ENCODE measurements at places on chromosomes 12 and 14. TPM values are rescaled to one million over a fixed set of nuclear protein-coding genes. Genes with fewer than 3 reads are reported as not detected.

Gene MORN3
- 1.2 TPM for polyA plus RNA-seq

Gene FAM222A
- 6.9 TPM for polyA plus RNA-seq

Gene PTGDR
- polyA plus RNA-seq = 0.92 TPM

Gene ACAD10
- 31.1 TPM for polyA plus RNA-seq

Gene PLEKHG7
- 0.76 TPM for polyA plus RNA-seq

- DNase-seq = no peak
Measured at GRCh38 chr12:67650388-67651131, 2.0 kb downstream of the DYRK2 start.

DNA sequence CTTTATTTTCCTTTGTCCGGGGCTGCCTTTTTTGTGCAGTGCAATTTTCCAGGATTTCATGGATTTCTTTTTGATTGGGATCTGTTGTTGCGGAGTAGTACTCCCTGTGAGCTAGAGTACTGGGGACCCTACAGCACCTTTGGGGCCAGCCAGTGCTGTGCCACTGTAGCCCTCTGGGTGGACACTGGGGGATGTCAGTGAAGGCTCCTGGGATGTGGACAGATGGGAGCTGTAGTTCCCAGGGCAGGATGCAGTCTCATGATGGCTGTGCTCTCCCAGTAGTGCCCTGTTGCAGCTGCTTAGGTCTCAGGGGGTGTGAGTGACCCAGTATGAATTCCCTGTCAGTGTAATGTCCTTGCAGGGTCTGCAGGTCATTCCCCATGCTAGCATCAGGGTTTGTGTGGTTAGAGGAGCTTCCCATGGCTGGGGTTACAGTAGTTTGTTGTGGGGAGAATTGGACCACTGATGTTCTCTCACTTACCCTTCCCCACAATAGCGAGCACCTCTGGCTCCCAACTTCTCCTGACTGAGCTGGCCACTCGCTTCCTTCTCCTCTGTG, 72.2 kb downstream of the BRMS1L start:
- DNase-seq = no peak

DNA sequence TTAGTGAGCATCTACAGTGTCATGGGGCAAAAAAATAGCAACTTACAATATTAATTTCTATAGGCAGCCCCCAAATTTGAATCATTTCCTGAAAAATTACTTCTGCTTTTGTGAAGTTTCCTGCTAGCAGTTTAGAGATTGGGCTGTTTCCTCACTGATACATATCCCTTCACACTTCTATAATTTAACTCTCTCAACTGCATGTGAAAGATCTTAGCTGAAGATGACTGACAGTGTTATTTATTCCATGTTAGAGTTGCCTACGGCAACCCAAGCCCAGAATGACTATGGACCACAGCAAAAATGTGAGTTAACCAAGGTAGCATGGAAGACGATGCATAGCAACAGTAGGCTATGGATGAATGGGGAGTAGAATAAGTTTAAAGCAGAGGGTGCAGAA, at the start of gene KLRG1:
Gene KLRG1, plus strand, starts transcription at position 134 of the 400 bp plus-strand sequence. Its CDS starts 90 bp downstream, at position 224.
- DNase-seq = no peak

DNA sequence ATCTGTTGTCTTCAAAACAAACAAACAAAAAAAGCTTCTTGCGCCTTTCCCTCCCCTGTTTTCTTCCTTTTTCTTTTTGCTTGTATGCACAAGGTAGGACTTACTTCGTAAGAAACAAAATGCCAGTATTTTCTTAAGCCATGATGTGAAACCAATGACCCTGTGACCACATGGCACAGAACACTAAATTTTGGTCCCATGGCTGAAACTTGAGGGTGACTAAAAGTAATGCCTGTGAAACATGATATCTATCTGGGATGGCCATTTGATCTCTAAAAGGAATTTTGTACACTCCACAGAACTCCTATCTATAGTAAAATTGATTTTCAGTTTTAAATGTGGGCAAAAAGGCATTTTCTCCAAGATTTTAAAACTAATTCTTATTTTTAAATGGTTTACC, 63.6 kb downstream of the PAPOLA start:
- DNase-seq = no peak

DNA sequence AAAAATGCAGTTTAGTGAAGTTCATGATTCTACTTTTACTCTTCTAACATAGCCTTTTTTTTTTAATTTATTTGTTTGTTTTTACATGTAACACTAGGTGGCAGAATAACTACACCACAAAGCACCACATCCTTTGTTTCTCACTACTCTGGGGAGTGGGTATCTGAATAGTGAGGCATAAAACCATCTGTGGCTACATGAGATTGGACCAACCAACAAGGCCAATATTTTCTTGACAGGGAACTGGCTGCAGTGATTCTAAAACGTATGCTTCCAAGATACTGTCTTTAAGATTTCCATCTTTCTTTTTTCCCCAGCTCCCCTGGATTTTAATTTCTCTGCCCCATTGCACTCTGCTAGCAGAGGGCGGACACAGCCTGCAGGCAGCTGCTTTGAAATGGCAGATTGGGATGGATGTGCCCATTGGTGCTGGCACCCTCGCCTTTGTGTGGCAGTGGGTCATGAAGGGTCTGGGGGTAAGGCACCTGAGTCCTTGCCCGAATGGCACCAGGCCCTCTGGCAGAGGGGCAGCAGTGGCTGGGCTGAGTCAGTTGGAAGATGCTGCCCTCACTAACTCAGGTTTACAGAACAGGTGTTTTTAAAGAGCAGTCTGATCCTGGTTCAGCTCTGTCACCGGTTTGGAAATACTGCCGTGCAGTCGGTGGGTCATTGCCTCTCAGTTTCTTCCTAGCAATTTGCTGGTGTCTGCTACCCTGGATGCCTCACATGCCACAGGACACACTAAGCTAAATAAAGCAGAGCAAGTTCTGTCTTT, 429.1 kb downstream of the RAD51B start:
- peak; percentile 80 for DNase-seq

GRCh38 chr14:66152747-66153146, 333.4 kb upstream of the CCDC196 start:
- peak; percentile 21 for DNase-seq

- DNase-seq = no peak
Measured at GRCh38 chr12:44584625-44585024, 291.5 kb downstream of the NELL2 start.

All from left renal cortex interstitium (tissue), 4 donors.